Head of caudate nucleus (tissue), 42 donors: ENCODE measurements at places on chromosomes 16 and 17.

DNA sequence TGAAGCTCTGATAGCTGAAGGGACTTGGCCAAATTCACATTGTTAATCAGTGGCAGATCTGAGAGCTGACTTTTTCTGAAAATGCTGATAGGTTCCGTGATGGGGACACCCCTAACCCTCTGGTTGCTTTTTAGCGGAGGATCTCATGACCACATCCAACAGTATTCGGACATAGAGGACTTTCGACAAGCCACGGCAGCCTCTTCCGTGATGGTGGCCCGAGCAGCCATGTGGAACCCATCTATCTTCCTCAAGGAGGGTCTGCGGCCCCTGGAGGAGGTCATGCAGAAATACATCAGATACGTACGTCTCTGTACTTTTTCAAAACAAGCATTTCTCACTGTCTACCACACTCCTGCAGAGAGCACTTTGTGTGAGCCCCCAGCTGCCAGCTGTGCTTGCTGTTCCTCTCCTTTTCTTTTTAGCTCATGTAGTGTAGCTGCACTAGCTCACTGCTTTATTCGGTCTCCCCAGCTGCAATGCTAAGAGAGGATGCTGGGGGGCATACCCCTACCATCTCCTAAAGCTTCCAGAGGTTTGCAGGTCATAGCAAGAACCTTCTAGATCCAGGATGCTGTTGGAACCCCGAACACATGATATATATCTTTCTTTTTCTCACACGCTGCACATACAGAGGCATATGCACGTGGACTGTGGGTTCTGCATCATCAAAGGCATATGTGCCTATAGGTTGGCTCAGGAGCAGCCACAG lies 14.2 kb upstream of the NFATC3 start:
- no peak for DNase-seq

- DNase-seq = no peak
Observed at GRCh38 chr17:78995022-78995760, 14.4 kb downstream of the CANT1 start.

DNA sequence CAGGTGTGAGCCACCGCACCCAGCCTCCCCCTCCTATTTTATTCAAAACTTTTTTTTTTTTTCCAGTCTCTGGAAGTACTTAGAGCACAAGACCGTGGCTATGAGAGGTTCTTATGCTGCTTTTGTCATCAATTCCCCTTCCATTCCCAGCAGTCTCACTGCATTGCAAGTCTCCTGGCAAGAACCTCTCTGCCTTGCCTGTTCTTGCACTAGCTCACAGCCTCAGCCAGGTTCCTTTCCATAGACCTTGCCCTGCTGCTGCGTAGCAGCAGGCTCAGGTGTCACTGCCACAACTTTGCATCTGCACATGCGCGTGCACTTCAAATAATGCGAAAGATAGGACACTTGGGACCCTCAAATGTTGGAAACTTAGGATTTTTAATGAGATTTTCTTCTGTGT lies 15.6 kb downstream of the ATP6V0A1 start:
- DNase-seq = no peak

DNA sequence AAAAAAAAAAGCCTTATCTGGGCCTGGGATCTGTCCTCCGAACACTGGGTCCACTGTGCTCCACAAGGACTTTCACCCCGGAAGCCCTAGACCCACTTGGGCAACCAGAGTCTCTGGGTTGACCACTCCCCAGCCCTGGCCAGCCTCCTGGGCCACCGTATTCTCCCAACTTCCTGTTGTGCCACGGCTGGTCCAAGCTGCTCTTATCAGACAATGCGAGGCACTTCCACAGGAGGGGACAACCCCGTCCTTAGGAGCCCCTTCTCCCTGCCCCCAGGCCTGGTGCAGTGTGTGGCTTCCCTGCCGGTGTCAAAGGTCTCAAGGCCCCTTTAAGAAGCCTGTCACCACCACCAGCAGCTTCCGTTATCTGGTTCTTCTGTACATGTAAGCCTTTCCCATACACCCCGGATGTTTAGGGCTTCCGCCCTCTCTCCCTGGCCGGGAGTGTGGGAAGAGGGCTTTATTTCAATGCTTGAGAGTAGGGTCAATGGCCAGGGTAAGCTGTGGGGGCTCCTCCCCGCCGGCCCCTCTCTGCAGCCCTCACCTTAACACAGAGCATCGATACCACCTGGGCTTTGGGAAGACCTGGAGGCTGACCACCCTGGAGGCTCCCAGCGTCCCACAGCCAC lies 313.0 kb downstream of the SEC14L1 start:
- DNase-seq = no peak

DNA sequence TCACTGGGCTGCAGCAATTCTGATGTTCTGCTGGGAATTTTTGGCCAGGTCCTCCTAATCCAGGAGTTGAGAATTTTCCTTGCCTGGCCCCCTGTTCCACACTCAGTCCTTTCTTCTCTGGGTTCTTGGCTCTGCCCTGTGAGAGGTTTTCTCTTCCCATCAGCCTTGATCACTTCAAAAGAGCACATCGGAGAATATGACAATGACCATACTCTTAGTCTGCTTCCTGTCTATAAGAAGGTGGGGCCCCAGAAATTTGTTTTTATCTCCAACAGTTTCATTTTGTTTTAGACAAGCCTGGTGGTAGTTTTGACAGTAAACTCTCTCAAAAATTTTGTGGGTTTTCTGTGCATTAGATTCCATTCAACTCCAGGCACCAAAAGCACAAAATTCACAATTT lies 70.7 kb downstream of the C17orf67 start:
- no peak for DNase-seq
